ENCODE measurements at places on chromosomes 3 and 15.

DNA sequence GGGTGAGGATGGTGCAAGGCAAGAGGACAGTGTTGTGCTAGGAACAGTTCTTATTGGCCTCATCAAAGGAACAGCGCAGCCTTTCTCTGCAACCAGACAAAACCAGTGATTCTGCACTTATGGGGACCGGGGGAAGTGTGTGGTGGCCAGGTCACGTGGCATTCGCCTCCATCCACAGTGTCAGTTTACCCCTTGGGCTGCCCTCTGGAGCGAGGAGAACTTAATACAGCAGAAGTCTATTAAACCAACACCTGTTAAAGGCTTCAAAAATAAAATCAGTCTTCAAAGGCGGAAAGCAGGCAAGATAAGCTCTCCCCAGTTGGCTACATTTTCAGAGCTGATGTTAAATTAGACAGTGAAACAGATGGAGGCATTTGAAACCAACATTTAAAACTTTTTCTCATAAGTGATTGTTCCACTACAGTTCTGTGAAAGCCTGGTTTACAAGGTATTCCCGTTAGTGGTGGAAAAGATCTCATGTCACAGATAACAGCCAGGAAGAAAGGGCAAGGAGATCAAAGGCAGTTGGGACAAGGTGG lies 75.2 kb downstream of the LRIG1 start:
- no peak for DNase-seq

GRCh38 chr3:16319307-16319706 lies 54.3 kb downstream of the OXNAD1 start:
- DNase-seq = no peak

DNA sequence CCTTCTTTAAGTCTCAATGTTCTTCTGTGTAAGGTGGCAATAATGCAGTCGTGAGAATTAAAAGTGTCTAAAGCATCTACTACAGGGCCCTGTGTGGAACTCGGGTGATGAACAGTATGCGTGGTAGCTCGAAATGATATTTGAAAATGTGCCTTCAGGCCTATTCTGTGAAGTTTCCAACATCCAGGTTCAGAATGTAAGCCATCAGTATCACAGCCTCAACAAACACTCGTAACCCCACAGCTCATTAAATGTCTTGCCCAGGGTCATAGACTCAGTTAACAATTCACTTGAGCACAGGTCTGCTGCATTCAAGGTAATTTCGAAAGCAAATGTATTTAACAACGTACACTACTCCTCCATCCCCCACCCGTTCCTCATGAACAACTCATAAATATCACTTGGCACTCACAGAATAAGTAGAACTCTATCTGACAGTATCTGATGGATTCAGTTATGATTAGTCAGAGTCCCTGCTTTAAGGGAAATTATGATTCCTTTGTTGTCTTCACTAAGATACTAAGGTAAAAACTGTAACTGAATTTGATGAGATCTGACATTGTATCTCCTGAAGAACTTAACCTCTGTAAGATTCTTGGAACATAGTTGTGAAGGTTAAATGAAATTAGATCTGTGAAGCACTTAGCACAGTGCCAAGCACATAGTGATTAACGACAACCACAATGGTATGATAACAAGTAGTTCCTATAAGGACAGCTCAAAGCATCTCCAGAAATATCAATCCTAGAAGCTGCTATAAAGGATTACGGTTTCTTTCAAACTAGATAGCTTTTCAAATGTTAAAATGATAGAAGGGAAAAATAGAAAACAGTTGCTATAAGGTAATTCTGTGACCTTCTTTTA lies 642.3 kb downstream of the TBL1XR1 start:
- DNase-seq = no peak

DNA sequence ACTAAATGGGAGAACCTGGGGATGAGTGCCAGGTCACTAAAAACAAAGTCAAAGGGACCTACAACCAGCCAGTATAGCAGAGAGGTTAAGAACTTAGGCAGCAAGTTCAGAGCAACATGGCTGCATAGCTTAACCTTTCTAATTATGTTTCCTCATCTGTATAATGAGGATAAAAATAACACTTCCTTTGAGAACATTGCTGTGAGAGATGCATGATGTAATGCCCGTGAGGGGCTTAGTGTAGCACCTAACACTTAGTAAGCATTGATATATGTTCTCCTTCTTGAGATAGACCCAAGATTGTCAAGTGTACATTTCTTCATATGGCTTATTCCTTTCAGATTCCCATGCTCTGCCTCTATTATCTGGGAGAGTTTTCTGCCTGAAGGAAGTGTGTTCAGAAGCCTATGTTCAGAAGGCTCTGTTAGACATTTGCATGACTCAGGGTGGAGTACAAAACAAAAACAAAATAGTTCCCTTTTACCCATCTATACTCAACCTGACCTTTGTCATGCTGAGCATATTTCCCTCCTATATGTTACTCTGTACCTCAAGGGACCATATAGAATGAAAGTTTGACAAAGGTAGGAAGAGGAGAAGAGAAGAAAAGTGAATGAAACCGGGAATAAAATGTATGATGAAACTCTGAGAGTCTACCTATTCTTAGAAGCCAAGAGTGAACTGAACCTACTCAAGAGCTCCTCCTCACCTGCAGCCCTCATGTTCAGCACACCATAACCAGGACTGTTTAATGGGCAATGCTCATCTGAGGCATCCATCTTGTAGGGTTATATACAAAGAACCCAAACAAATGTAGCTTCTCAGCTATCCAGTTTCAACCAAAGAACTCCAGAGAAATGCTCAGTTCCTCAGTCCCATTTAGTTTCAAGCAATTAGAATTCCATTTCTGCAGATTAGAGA lies 70.7 kb upstream of the KCNMB2 start:
- no peak for DNase-seq

- DNase-seq = no peak
Observed at GRCh38 chr3:67898916-67899315, 244.5 kb upstream of the SUCLG2 start.

DNA sequence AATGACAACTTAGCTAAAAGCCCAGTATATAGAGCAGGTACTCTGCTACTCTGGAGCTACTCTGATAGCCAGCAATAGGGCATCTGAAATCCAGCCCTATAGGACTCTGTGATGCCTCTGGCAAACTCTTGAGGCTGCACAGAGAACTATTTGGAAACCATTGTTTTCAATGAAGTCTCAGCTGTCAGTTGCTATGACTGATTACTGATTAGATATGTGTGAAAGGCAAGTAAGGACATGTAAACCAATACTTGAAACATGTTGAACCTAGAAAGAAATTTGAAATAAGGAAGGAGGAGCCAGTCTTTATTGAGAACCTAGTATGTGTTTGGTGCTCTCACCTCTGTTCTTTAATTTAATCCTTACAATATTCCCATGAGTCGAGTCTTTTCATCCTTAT lies 40.2 kb upstream of the CRTC3 start:
- no peak for DNase-seq

GRCh38 chr3:116253511-116253910 lies 191.8 kb downstream of the LSAMP start:
- no peak for DNase-seq

DNA sequence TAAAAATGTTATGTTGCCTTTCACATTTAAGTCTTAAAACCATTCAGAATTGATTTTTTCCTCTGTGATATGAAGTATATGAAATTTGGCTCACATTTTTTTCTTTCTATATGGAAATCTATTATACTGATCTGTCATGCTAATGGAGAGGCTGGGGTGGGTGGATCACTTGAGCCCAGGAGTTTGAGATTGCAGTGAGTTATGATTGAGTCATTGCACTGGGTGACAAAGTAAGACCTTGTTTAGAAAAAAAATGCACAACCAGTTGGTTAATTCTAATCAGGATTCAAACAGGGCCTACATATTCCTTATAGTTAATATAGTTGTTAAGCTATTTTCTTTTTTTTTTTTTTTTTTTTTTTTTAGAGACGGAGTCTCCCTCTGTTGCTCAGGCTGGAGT lies 230.5 kb downstream of the MFSD1 start:
- no peak for DNase-seq

DNA sequence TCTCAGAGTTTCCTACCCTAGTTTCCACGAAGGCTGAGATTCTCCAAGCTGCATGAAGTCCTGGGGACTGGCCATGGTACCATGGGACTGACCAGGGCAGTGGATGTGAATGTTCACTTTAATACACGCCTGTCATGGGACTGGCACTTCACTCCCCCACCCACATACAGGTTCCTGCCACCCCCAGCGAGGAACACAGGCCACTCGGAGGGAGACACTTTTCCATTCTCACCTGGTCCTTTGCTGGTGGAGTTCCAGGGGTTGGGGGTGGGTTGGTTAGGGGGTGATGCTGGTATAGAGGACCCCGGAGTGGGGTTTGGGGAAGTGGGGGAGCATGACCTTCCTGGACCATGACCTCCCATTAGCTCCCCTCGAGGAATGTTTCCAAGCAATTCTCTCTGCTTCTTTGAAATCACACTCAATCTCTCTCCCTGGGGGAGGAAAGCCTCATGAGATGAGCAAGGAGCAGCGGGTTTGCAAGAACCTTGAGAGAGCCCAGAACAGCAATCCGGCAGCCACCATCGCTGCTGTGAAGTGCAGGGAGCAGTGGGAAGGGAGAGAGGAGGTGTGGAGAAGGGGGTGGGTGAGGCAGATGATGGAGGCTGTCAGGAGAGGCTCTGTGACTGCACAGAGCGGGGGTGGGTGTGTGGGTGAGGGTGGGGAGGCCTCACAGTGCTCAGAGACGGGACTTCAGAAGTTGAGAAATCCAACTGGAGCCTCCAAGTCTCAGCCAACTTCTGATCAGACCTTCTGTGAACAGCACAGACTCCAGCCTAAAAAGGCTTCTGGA lies 69.7 kb downstream of the ADCY5 start:
- no peak for DNase-seq

DNA sequence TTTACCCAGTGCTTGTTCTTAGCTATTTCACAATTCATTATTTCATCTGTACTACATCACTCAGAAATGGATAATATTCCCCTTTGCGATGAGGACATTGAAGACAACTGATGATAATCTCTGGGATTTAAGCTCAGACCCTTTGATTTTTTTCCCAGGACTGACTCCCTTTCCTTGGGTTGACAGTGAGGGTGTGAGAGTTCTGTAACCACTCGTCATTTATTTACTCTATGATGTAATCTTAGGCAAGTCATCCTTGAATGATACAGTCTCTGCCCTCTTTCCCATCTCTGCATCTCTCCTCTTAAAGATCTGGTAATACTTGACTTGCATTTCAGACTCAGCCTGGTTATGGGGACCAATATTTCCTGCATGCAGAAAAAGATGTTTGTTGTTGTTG lies 1041.7 kb downstream of the AGBL1 start:
- DNase-seq = no peak

DNA sequence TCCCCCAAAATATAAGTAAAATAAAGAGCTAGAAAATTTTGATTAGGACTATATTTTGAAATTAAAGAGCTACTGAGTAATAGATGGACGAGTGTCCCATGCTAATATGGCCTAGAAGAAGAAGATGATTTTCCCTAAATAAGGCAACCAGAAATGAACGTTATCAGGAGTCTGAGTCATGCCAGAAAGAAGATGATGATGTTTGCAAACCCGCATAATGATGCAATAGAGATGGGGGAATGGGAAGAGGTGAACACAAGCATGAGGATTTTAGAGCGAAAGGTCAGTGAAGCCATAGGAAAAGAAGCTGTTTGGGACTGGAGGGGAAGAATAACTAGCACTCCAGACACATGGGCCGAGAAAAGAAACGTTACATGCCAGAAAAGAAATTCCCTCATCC lies 71.7 kb downstream of the FGF12 start:
- no peak for DNase-seq

DNA sequence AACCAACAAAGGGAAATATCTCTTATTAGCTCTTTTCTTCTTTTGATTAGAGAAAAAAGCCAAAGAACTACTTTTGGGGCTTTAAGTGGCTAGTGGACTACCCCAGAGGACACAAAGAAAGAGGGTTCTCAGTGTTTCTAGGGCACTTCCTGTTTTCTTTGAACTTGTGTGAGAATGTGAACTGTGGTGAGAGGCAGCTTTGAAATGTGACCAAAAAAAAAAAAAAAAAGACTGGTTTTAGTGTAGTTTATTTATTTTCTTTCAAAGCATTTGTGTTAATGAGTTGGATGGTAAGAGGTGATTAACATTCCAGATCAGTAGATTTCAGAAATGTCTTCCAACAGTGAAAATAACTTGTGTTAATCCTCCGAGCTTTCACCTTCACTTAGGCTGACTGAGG lies 32.4 kb downstream of the SELENOT start:
- DNase-seq = no peak

GRCh38 chr3:124246949-124247348 lies 255.0 kb upstream of the ROPN1 start:
- no peak for DNase-seq

DNA sequence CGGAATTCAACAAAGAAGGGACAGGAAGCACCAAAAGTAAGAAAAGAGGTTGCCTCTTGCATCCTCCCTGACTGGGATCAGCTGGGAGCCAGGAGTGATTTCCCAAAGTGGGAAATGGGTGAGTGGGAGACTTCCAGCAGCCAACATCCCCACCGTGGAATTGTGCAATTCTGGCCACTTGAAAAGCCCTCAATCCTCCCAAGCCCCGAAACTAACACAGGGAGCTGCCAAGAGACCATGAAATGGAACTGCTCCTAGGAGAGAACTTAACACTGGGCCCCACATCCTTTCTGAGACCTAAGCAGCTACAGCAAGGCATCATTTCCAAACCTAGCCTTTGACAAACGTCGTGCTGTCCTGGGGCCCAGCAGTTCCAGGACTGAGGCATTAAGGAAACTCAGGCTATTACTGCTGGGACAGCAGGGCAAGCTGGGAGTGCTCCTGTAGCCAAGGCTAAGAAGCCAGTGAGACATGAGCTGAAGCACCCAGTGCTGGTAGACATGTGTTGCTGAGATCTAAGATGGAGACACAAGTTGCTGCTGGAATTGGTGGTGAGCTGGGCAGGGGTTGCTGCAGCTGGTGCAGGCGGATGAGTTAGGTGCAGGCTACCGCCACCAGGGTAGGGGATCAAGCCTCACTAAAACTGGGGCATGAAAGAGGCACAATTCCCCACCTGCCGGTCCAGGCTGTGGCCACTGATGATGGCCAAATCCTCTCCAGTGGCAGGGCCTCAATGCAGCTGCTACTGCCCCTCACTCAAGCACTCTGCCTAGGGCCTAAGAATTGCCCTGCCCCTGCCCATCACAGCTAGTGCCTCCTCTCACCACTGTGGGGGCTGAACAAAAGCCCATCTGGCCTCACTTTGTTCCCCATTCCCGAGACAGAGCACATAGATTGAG lies 43.9 kb downstream of the ALDH1A2 start:
- no peak for DNase-seq

- DNase-seq = no peak
Observed at GRCh38 chr3:164155400-164155799, 922.9 kb downstream of the SI start.

- no peak for DNase-seq
Observed at GRCh38 chr3:120852412-120852811, 55.6 kb upstream of the STXBP5L start.

DNA sequence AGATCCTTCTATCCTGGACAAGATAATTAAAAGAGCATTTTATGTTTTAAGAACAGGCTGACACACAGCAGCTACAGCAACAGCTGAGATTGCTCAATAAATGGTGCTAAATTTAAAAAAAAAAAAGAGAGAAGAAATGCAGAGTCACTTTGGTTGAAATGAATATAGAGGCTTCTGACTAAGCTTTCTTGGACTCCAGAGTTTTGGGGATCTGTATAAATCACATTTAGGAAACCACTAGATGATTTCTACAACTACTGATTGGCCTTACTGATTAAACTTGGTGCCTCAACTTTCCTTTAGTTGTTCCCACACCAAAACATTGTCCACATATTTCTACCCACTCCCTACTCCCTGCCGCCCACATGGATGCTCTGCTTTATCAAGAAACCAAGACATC lies 132.9 kb upstream of the ZBTB20 start:
- DNase-seq = no peak

GRCh38 chr15:76529911-76530310 lies 193.3 kb downstream of the ISL2 start:
- DNase-seq = no peak
